ENCODE measurements at places on chromosomes 11 and 22.

- DNase-seq, result peak; percentile 51
These were observed 5.3 kb upstream of the GALR3 start for GRCh38 chr22:37817705-37818408.

- DNase-seq, result peak; percentile 4
These were observed 81.8 kb upstream of the KCNQ1OT1 start for GRCh38 chr11:2781408-2782274.

- no peak for DNase-seq
These were observed 54.7 kb upstream of the NECTIN1 start for GRCh38 chr11:119783466-119784400.

GRCh38 chr22:23527971-23528740 lies 51.9 kb downstream of the IGLL1 start:
- DNase-seq, result no peak

DNA sequence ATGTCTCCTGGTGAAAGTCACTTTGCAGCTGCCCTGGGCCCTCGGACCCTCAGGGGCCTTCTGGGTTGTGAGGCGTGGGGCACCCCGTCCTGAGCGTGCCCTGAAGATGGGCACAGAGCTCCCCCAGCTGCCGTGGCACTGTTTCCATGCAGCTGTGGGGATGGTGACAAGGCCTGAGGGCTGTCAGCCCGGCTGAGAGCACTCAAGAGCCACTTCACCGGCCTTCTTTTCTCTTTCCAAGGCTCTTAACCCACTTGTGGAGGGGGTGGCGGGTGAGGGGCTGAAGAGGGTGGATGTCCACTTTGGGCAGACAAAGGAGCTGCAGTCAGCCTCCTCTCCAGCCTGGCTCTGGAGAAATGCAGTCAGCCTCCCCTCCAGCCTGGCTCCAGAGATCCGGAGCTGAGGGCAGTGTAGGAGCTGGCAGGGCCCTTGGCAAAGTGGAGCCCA lies 239.5 kb downstream of the ST3GAL4 start:
- no peak for DNase-seq

Data from gastrocnemius medialis (tissue), 4 donors.